ENCODE measurements at places on chromosomes 1 and 21.

GRCh38 chr1:88001460-88001859 lies 672.8 kb downstream of the LMO4 start:
- no peak for DNase-seq

- no peak for DNase-seq
These were observed 2.5 kb upstream of the MX2 start for GRCh38 chr21:41359286-41359685.

- DNase-seq = no peak
These were observed 3.8 kb upstream of the XCL1 start for GRCh38 chr1:168572633-168573032.

DNA sequence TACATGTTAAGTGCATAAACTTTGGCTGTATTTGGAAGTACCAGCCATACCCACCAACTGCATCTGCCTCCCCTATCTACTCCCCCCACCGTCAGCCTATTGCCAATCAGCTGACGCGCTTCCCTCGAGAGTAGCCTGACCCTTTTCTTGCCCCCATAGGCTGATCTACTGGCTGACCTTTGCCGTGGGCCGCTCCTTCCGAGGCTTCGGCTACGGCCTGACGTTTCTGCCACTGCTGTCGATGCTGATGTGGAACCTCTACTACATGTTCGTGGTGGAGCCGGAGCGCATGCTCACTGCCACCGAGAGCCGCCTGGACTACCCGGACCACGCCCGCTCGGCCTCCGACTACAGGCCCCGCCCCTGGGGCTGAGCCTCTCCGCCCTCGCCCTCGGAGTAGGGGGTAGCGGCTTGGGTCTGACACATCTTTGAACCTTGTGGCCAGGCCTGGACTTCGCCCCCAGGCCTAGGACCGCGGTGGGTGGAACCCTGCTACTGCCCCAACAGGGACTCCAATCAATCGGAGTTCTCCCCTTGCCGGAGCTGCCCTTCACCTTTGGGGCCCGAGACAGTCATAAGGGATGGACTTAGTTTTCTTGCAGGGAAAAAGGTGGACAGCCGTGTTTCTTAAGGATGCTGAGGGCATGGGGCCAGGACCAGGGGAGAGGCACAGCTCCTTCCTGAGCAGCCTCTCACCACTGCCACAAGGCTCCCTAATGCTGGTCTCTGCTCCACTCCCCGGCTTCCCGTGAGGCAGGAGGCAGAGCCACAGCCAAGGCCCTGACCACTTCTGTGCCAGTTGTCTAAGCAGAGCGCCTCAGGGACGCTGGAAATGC lies 4.0 kb downstream of the GLMP start:
- no peak for DNase-seq

DNA sequence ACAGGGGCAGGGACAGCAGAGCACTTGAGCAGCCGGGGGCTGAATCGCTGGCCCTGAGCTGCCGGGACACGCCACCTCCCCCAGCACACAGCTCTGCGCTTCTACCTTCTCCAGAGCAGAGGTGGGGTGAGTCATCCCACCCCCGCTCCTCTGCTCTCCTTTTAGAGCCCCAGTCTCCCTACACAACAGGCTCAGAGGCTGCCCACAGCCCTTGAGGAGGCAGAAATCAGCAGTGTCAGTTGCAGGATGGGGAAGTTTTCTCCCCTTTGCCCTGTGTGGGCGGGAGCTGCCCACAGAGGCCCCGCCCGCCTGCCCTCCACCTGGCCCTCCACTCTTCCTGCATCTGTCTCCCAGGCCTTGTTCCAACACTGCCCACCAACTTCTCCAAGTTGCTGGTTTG lies 94.6 kb downstream of the STUM start:
- no peak for DNase-seq

- DNase-seq = no peak
These were observed 226.5 kb downstream of the SMYD3 start for GRCh38 chr1:246280551-246280950.

GRCh38 chr1:247102381-247102780 lies 1.8 kb downstream of the ZNF669 start:
- no peak for DNase-seq

GRCh38 chr1:151509350-151510019 lies 1.7 kb upstream of the CGN start:
- no peak for DNase-seq

DNA sequence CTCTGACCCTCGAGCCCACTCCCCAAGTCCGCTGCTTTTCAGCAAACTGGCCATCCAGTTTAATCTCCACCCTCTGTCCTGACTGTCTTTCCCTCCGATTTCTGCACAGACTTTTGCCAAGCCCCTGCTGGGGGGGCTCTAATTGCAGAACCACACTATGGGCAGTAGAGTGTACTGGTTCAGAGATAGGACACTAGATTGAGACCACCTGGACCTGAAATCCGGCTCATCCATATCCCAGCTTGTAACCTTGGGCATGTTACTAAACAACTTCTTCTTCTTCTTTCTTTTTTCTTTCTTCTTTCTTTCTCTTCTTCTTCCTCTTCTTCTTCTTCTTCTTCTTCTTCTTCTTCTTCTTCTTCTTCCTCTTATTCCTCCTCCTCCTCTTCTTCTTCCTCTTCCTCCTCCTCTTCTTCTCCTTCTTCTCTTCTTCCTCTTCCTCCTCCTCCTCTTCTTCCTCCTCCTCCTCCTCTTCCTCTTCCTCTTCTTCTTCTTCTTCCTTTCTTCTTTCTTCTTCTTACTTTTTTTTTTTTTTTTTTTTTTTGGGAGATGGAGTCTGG lies 7.7 kb downstream of the LRRC71 start:
- no peak for DNase-seq

- no peak for DNase-seq
These were observed 2.8 kb downstream of the PRDM16 start for GRCh38 chr1:3071565-3072390.

GRCh38 chr1:100134872-100135271 lies 1.9 kb downstream of the TRMT13 start:
- no peak for DNase-seq

- no peak for DNase-seq
These were observed 23.4 kb upstream of the GPR25 start for GRCh38 chr1:200849430-200849829.

DNA sequence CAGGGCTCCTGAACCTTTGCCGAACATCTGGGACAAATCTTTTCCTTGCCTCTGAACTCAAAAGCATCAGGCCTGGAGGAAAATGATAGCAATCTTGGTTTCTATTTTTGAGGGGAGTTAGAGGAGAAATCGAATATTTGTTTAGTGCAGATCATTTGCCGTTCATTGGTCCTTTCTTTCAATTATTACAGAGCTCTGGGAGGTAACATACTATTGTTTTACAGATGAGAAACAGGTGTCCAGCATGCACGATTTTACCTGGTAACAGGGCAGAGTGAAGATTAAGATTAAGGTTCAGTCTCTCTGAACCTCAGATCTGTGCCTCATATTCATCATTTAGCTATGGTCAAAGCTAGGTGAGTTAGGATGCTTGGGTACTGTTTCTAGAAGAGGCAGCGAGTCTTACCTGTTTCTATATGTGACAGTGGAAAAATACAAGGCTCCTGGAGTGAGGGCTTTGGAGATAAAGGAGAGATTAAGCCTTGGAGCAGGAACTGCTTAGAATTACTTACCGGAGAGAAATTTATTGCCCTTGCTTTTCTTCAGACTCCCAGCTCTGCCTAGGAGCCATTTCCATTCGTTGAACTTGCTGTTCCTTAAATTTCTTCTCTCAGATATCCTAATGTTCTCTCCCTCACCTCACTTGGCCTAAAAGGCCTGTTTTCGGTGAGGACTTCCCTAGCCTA lies 1.4 kb downstream of the PRCC start:
- DNase-seq = no peak

DNA sequence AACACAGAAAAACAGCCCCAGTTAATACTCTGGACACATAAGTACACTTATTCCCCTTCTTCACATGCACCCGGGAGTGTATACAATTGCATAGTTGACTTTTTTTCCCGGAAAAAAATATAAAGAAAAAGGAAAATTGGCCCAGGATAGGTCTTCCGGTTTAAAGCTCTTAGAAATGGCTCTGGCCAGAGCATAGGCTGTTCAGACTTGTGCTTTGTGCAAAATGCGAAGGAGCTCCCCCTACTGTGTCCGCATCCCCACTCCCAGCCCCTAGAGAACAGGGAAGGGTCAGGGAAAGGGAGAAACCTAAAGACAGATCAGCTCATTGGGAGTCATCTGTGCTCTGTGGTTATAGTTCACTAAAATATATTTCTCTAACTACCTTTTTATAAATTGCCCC lies 5.5 kb upstream of the MTMR11 start:
- DNase-seq = no peak

GRCh38 chr1:190849346-190849745 lies 371.7 kb upstream of the BRINP3 start:
- no peak for DNase-seq

DNA sequence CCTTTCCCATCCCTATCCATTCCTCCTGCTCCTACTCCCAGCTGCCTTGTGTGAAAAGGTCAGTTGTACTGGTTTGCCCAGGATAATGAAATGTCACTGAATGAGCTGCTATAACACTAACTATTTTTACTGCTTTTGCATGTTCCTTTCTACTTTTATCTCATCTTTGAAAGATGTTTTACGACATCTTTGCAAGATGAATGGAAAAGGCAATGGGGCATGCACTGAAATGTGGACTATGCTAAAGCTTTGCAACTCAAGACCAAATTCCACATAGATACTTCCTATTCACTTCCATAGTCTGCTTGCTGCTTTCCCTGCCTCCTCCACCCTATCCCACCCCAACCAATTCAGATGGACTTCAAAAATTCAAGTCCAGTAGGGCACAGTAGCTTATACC lies 111.3 kb downstream of the SETD4 start:
- DNase-seq = no peak

- no peak for DNase-seq
These were observed 534.5 kb downstream of the USP25 start for GRCh38 chr21:16264319-16264718.

DNA sequence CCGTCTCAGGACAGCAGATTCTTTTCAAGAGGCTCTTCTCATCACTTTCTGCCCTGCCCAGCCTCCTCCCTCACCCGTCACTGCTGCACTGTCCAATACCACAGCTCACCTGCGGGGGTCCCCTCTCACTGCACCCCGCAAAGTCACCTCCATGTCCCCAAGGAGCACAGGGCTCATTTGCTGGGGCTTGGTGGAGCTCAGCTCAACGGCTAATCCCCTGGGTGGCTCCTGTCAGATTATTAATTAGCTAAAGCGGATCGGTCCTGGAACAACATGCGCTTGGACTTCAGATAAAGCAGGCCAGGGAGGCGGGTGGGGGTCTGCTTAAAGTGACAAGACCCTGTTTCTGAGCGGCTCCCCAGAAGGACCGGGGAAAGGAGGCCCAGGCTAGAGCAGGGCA lies 43.1 kb downstream of the CASZ1 start:
- DNase-seq = no peak

- no peak for DNase-seq
These were observed 7.6 kb upstream of the CLCA2 start for GRCh38 chr1:86416343-86416742.

DNA sequence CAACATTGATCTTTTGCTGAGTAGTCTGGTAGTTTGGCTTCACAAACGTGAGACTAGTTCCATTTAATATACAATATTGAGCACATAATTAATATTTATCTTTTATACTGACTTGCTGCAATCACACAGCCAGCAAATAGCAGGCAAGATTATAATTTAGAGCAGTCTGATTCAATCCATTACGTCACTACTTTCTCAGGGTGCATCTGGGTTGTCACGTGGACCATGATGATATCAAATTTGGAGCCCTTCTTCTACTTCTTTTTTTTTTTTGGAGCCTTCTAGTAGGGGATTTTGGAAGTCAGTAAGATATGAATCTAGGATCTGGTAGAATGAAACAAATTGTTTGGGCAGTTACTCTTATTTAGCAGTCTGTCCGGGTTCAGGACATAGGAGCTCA lies 100.6 kb upstream of the SLC5A9 start:
- no peak for DNase-seq

- DNase-seq = no peak
These were observed 18.5 kb downstream of the FOXO6 start for GRCh38 chr1:41379738-41380130.

- no peak for DNase-seq
These were observed 16.3 kb downstream of the COL18A1 start for GRCh38 chr21:45421071-45421845.

- no peak for DNase-seq
These were observed 20.6 kb upstream of the ATF3 start for GRCh38 chr1:212587888-212588510.

- DNase-seq = peak; percentile 64
These were observed 9.5 kb upstream of the TNFRSF14 start for GRCh38 chr1:2546515-2547209.

- DNase-seq = no peak
These were observed 965 bp downstream of the ABCA4 start for GRCh38 chr1:94119796-94120569.

DNA sequence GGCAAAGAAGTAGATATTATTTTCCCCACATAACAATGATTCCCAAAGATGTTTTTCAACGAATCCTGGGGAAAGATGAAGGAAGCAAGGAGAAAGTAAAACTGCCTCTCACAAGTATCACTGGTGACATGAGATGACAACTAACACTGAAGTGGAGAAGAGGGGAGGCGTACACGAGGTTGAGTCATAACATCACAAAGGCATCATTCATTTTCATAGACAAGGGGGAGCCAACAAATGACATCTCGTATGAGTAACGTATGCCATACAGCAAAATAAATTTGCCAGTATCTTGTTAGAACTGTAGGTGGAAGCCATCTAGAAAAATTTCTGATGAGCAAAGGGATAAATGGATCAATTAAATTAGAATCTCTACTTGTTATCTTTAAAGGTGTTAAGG lies 56.6 kb downstream of the ATP1B1 start:
- no peak for DNase-seq

GRCh38 chr21:32203877-32204480 lies 74.9 kb downstream of the MIS18A start:
- DNase-seq = no peak

GRCh38 chr1:246761396-246761795 lies 37.2 kb downstream of the SCCPDH start:
- no peak for DNase-seq

- no peak for DNase-seq
These were observed 35.8 kb upstream of the HIVEP3 start for GRCh38 chr1:41954533-41954944.

GRCh38 chr1:8716238-8716637 lies 101.2 kb downstream of the RERE start:
- no peak for DNase-seq

DNA sequence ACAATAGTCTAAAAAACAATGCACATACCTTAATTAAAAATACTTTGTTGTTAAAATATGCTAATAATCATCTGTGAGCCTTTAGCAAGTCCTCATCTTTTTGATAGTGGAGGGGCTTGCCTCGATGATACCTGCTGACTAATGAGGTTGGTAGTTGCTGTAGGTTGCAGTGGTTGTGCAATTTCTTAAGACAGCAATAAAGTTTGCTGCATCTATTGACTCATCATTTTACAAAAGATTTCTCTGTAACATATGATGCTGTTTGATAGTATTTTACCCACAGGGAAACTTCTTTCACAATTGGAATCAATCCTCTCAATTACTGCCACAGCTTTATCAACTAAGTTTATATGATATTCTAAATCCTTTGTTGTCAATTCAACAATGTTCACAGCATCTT lies 7.6 kb downstream of the C1orf87 start:
- no peak for DNase-seq
